Kidney (tissue), 22 donors: ENCODE measurements at places on chromosomes 16 and 17. TPM values are rescaled to one million over a fixed set of nuclear protein-coding genes. Genes with fewer than 3 reads are reported as not detected.
A peak's percentile ranks its signal among the peaks of the same experiment; 100 is the strongest.

DNA sequence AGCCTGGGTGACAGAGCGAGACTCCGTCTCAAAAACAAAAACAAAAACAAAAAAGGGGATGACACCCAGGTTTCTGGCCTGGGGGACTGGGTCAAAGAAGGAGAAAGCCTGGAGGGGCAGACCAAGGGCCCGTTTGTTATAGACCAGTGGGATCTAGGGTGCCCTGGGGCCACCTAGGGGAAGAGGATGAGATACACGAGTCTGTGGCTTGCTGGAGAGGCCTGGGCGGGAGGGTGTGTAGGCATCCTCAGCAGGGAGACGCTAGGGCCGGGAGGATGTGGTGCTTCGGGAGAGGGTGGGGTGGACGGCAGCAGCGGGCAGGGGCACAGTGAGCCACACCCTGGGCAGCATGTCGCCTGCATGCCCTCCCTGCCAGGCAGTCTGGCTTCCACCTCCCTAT, 17.1 kb upstream of the CRK start:
- H3K4me3 ChIP-seq = no peak overlapping the region
- H3K27me3 ChIP-seq = no peaks in the 10 kb centered on the region
- DNase-seq = no peak
- H3K27ac ChIP-seq = no peak overlapping the region
- peaks cover 10% of the 10 kb centered on the region for H3K36me3 ChIP-seq
- no peaks in the 10 kb centered on the region for H3K4me1 ChIP-seq

DNA sequence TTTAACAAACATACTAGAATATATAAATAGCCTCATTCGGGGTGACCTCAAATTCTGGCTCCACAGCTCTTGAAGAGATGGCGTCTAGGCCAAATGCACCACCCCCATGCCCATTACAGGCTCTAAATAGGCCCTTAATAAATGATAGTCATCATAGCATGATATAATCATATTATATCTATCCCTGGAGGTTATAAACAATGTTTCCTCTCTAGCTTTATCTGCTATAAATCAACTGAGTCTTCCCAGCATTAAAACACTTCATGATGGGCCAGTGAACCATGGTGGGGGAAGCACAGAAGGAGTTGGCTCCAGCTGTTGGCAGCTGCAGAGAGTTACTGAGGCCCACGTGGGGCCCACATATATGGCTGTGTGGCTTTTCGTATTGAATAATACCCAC, 214.9 kb upstream of the MPHOSPH6 start:
- H3K36me3 ChIP-seq = no peaks in the 10 kb centered on the region
- H3K4me3 ChIP-seq = no peak overlapping the region
- DNase-seq = peak; percentile 79

Gene SYNGR3
- total RNA-seq = 2.2 TPM

- H3K4me3 ChIP-seq = no peak overlapping the region
- no peaks in the 10 kb centered on the region for H3K36me3 ChIP-seq
- H3K4me1 ChIP-seq = no peaks in the 10 kb centered on the region
- no peaks in the 10 kb centered on the region for H3K27me3 ChIP-seq
Observed at GRCh38 chr16:23348579-23349469, 46.7 kb downstream of the SCNN1B start.

Gene RHBDL1
- 0.88 TPM for total RNA-seq

DNA sequence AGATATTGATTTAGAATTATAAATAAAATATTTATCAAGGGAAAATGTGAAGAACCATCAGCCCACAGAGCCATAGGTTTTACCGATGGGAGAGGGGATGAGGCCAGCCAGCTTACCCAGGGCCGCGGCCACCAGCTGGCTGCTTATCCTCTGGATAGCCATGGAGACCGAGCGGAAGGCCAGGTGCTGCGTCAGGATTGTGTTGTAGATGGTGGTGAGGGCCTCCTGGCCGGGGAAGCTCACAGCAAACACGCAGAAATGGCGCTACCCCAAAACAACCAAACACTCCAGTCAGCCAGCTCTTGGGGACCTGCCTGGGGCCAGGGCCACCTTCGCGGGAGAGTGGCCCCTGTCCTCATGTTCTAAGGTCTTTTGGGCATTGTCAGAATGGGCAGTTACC, 97.8 kb downstream of the DNAH17 start:
- no peaks in the 10 kb centered on the region for H3K27me3 ChIP-seq
- DNase-seq = no peak
- H3K27ac ChIP-seq = no peak overlapping the region
- no peaks in the 10 kb centered on the region for H3K4me1 ChIP-seq
- H3K4me3 ChIP-seq = no peak overlapping the region

Gene ATF7IP2
- total RNA-seq = 17.1 TPM

Gene CDH16
- total RNA-seq = 1,188 TPM

DNA sequence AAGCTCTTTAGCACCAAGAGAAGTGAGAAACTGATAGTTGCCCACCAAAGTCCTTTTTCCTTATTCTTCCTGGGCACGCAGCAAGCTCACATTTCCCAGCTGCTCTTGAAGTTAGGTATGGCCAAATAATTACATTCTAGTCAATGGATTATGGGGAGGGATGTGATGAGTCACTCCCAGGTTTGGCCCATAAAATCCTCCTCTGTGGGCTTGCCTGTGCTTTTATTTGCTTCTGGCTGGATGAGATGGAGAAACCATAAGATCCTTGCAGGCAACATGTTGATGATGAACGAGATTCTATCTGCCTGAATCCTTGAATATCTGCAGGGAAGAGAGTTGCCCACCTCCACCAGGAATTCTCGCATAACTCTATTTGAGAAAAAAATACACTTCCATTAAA, 568.3 kb upstream of the SALL1 start:
- H3K4me3 ChIP-seq = no peak overlapping the region
- no peaks in the 10 kb centered on the region for H3K27me3 ChIP-seq
- no peaks in the 10 kb centered on the region for H3K36me3 ChIP-seq
- DNase-seq = no peak
- H3K4me1 ChIP-seq = no peaks in the 10 kb centered on the region

DNA sequence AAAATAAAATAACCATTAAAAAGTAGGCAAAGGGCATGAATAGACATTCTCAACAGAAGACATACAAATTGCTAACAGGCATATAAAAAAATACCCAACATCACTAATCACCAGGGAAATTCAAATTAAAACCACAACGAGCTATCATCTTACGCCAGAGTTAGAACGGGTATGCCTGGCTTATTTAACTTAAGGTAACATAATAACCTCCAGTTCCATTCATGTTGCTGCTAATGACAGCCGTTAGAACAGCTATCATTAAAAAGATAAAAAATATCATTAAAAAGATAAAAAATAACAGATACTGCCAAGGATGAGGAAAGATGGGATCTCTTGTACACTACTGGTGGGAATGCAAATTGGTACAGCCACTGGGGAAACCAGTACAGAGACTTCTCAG, 89.3 kb downstream of the GAS7 start:
- no peak overlapping the region for H3K27ac ChIP-seq
- H3K4me1 ChIP-seq = peaks cover under 1% of the 10 kb centered on the region
- H3K4me3 ChIP-seq = no peak overlapping the region
- no peaks in the 10 kb centered on the region for H3K27me3 ChIP-seq
- no peaks in the 10 kb centered on the region for H3K36me3 ChIP-seq
- DNase-seq = no peak

GRCh38 chr17:79671085-79671694, 59.6 kb upstream of the ENPP7 start:
- no peak for DNase-seq
- H3K36me3 ChIP-seq = no peaks in the 10 kb centered on the region
- H3K4me3 ChIP-seq = no peak overlapping the region
- H3K27me3 ChIP-seq = no peaks in the 10 kb centered on the region
- H3K27ac ChIP-seq = no peak overlapping the region
- H3K4me1 ChIP-seq = no peaks in the 10 kb centered on the region

Gene CETP
- total RNA-seq = 1.3 TPM

Gene OR2C1
- total RNA-seq = not detected

- no peak overlapping the region for H3K27ac ChIP-seq
- H3K27me3 ChIP-seq = no peaks in the 10 kb centered on the region
- peaks cover 7% of the 10 kb centered on the region for H3K36me3 ChIP-seq
- no peak for DNase-seq
- no peak overlapping the region for H3K4me3 ChIP-seq
- H3K4me1 ChIP-seq = no peaks in the 10 kb centered on the region
Observed at GRCh38 chr16:880471-881171, 80.1 kb upstream of the GNG13 start.

- H3K36me3 ChIP-seq = peaks cover 8% of the 10 kb centered on the region
- H3K27ac ChIP-seq = peak overlapping the region; percentile 41
- no peaks in the 10 kb centered on the region for H3K27me3 ChIP-seq
- peaks cover 6% of the 10 kb centered on the region for H3K4me1 ChIP-seq
- H3K4me3 ChIP-seq = peak overlapping the region; percentile 81
- no peak for DNase-seq
Observed at GRCh38 chr16:10744370-10745030, 858 bp downstream of the NUBP1 start.

Gene TEKT5
- total RNA-seq = 0.57 TPM

- H3K27me3 ChIP-seq = no peaks in the 10 kb centered on the region
- H3K4me1 ChIP-seq = no peaks in the 10 kb centered on the region
- H3K27ac ChIP-seq = no peak overlapping the region
- H3K4me3 ChIP-seq = no peak overlapping the region
Observed at GRCh38 chr16:80619824-80620223, 79.0 kb downstream of the DYNLRB2 start.

DNA sequence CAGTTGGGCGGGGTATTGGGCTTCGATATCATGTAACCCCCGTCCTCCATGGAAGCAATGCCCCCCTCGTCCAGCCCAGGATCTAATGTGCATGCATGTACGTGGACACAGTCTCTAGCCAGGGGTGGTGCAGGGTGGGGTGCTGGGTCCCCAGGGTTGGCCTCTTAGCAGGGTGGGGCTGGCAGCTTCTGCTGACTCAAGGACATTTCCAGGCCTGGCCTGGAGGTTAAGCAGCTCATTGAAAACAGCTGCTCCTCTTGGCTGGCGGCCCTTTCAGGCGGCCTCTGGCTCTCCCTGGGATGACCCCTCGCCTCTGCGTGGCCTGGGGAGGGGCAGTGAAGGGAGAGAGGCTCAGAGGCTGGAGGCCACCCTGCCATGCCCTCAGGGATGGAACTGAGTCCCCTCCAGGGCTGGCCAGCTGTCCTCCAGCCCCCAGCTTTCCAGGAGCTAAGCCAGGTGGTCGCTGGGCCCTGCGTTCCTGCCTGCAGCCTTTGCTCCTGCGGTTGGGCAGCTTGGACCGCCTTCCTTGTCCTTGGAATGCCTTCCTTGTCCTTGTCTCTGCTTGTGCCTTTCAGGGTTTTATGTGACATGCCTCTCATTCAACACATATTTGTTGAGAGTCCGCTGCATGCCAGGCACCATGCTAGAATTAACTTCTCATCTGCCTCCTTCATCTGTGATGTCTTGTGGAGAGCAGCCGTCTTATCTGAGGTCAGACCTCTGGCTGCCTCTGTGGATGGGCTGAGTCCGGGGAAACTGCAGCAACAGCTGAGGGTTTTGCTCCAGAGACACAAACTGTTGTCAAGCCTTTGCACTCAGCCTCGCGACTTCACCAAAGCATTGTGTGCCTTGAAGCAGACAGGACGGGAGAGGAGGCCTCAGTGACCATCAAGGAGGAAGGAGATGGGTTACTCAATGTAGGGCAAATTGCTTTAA, 26.6 kb downstream of the MRC2 start:
- DNase-seq = peak; percentile 81
- peak overlapping the region; percentile 43 for H3K27ac ChIP-seq
- peaks cover 3% of the 10 kb centered on the region for H3K4me1 ChIP-seq
- H3K4me3 ChIP-seq = no peak overlapping the region
- no peaks in the 10 kb centered on the region for H3K36me3 ChIP-seq

GRCh38 chr17:50641357-50641756, 6.7 kb downstream of the ABCC3 start:
- H3K27me3 ChIP-seq = no peaks in the 10 kb centered on the region
- H3K27ac ChIP-seq = no peak overlapping the region
- H3K4me1 ChIP-seq = peaks cover 26% of the 10 kb centered on the region
- no peaks in the 10 kb centered on the region for H3K36me3 ChIP-seq
- no peak for DNase-seq

Gene KRT20
- not detected for total RNA-seq

DNA sequence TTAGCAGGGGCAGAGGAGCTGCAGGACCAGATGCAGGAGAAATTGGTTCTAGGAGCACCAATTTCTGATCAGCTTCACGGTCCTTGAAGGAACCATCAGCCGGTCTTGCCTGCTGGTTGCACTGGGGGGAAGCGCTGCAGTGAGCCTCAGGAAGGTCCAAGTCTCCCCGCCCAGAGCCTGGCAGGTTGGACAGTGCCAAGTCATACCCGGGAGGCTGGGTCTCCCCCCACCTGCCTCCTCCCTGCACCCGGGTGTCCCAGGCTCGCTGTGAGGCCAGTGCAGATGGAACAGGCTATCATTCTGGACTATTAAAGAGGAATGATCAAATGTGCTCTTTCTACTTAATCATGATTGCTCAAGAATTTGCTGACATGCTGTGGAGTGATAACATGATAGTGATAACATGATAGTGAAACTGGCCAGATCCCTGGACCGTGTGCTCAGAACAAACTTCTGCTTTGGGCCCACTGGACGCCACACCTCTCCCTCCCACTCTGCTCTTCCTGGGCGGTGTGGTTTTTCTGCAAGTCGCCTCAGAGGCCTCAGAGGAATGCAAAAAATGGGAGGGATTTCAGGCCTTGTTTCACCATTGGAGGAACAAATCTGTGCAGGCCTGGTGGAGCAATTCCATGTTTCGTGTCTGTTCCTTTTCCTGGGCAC, 236.0 kb downstream of the IRF8 start:
- H3K36me3 ChIP-seq = no peaks in the 10 kb centered on the region
- peak; percentile 25 for DNase-seq
- no peaks in the 10 kb centered on the region for H3K4me1 ChIP-seq
- H3K4me3 ChIP-seq = no peak overlapping the region
- H3K27ac ChIP-seq = no peak overlapping the region
- H3K27me3 ChIP-seq = no peaks in the 10 kb centered on the region

GRCh38 chr17:34151102-34151501, 104.0 kb upstream of the CCL2 start:
- no peaks in the 10 kb centered on the region for H3K4me1 ChIP-seq
- H3K36me3 ChIP-seq = no peaks in the 10 kb centered on the region
- no peak overlapping the region for H3K4me3 ChIP-seq
- no peak for DNase-seq
- peaks cover 13% of the 10 kb centered on the region for H3K27me3 ChIP-seq

Gene ABI3
- 18.3 TPM for total RNA-seq

Gene KRT33A
- not detected for total RNA-seq

GRCh38 chr16:81831722-81832126, 52.6 kb downstream of the PLCG2 start:
- no peaks in the 10 kb centered on the region for H3K27me3 ChIP-seq
- H3K36me3 ChIP-seq = no peaks in the 10 kb centered on the region
- H3K4me1 ChIP-seq = no peaks in the 10 kb centered on the region
- H3K27ac ChIP-seq = no peak overlapping the region
- DNase-seq = no peak

GRCh38 chr16:84700446-84701300, 873 bp downstream of the USP10 start:
- DNase-seq = peak; percentile 54
- peak overlapping the region; percentile 13 for H3K27ac ChIP-seq
- H3K4me3 ChIP-seq = peak overlapping the region; percentile 91
- H3K4me1 ChIP-seq = no peaks in the 10 kb centered on the region
- no peaks in the 10 kb centered on the region for H3K36me3 ChIP-seq
